ENCODE measurements at places on chromosomes 3 and 15. TPM values are rescaled to one million over a fixed set of nuclear protein-coding genes. Genes with fewer than 3 reads are reported as not detected.

IL5RA gene
- not detected for total RNA-seq

TMEM212 gene
- not detected for total RNA-seq

RPL15 gene
- total RNA-seq = 1,360 TPM

- DNase-seq = no peak
Measured at GRCh38 chr3:103048068-103048722, 613.4 kb downstream of the ZPLD1 start.

GRCh38 chr15:70714565-70714964, 48.8 kb downstream of the UACA start:
- no peak for DNase-seq

GRCh38 chr15:45431511-45431910, 53.2 kb upstream of the GATM start:
- no peak for DNase-seq

GRCh38 chr15:64251121-64251520, 88.3 kb upstream of the PPIB start:
- no peak for DNase-seq

GRCh38 chr15:44015545-44016305, 179.3 kb downstream of the FRMD5 start:
- DNase-seq = no peak

DNA sequence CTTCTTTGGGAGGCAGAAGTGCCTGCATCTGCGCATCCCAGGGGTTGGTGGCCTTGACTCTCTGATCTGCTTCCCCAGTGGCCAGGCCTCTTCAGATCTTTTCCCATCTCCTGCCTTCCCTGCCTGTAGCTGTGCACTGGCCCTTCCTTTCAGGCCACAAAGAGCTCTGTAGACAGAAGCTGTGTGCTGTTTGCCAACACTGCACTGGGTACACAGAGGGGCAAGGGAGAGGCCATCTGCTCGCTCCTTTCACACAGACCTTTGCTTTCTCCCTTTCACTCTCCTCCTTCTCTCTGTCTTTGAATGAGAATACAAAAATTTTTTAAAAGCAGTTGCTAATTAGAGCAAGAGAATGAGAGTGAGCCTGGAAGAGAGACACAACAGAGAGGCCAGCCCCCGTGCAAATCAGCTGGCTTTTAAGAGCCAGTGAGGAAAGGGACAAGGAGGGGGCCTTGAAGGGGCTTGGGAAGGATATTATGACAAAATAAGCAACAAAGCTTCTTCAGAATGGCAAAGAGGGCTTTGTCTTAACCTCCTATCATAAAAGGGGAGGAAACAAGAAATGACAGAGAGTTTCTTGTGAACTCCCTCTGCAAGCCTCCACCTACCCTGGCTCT, 170.9 kb downstream of the EPHB1 start:
- DNase-seq = no peak

Data from mesenteric fat pad (tissue), 1 donor.